ENCODE measurements at places on chromosomes 4 and X.

GRCh38 chr4:68390205-68390935 is 40.5 kb upstream of the YTHDC1 start:
- no peak for DNase-seq

DNA sequence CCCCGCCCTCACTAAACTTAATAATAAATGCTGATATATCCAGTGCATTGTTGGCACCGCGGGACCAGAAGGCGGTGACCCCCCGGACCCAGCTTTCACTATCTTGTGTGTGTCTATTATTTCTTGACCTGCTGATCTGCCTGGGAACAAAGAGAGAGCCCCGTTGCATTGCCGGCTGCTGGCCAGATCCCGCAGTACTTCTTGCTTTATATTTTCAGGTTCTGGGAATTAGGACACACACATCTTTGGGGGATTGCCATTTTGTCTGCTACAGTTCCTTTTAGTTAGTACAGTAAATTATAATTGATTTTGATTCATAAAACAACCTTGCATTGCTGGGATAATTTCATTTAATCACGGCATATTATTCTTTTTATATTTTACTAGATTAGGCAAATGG is 2.2 kb upstream of the RTL8B start:
- DNase-seq = no peak

DNA sequence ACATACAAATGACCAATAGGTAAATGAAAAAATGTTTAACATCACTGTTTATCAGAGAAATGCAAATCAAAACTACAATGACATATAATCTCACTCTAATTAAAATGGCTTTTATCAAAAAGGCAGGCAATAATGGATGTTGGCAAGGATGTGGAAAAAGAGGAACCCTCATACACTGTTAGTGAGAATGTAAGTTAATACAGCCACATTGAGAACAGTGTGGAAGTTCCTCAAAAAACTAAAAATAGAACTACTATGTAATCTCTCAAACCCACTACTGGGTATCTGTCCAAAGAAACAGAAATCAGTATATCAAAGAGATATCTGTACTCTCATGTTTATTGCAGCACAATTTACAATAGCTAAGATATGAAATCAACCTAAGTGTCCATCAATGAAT is 165.9 kb upstream of the HHIP start:
- no peak for DNase-seq

- no peak for DNase-seq
Measured at GRCh38 chr4:36207367-36207766, 36.9 kb downstream of the ARAP2 start.

DNA sequence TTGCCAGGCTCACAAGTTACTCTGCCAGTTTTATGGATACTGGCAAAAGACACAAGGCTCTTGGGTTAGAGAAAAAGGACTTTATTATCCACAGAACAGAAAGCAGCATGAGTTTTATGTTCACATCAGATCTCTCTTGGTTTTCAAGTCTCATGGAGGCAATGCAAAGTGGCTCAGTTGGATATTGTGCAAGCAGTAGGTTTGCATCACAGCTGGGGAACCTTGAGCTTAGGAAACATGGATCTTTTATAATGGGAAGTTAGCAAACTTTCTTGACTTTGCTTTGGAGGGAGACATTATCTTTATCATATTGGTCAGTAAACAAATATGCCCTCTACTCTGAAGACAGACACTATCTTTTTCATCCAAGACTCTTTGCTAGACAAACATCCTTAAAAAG is 109.2 kb upstream of the GRPR start:
- DNase-seq = no peak

DNA sequence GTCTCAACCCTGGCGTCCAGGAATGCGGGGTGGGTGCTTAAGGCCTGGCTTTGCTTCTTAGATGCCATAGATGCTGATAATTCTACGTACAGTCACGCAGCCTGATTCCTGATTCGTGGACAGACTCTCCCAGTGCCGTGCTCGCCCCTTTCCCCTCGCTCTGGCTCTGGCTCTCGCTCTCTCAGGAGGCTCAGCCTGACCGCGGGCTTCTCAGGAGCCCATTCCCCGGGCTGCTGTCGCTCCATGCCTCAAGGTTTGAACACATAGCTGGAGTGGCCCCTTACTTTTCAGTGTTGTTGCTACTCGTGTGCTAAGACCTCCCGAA is 59.2 kb upstream of the ZC4H2 start:
- DNase-seq = no peak

DNA sequence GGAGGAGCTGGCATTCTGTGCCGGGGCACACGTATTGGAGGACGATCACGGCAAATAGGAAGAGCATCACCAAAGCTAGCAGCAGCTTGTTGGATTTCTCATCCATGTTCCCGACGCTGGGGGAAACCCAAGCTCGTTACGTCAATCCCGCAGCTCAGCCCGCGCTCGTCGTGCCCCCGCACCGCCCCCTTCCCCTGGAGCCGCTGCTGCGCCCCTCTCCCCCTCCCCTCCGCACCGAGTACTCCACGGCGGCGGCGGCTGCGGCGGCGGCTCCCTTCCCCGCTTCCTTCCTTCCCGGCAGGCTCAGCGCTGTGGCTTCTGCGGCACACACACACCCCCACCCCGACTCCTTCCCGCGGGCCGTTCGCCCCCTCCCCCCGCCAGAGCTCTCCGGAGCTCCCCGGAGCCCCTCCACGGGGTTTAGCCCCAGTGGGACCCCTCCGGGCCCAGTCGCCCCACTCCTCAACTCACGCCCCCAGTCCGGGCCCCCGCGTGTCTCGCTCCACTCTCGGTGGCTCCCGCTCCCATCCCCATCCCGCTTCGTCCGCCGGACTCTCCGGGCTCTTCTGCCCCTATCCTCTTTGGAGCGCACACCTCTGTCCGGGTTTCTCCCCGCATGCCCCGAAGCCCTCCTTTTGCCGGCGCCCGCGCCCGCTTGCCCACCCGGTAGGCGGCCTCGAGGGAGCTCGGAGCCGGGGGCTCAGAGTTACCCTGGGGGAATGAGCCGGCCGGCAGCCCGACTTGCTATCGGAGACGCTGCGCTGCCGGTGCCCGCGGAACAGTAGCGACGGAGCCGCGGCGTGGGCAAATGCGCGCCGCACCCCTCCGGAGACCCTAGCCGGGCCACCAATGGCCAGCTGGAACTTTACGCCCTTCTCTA is 978 bp downstream of the HS6ST2 start:
- no peak for DNase-seq

GRCh38 chrX:119062750-119063374 is 9.9 kb upstream of the CT47C1 start:
- no peak for DNase-seq

DNA sequence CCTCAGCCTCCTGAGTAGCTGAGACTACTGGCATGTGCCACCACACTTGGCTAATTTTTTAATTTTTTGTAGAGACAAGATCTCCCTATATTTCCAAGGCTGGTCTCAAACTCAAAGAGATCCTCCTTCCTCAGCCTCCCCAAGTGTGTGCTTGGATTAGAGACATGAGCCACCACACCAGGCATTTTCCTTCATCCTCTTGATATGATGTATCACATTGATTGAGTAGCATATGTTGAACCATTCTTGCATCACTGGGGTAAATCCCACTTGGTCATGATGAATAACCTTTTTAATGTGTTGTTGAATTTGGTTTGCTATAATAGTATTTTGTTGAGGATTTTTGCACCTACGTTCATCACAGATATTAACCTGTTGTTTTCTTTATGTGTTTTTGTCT is 24.2 kb upstream of the PPM1K start:
- no peak for DNase-seq

- no peak for DNase-seq
Measured at GRCh38 chr4:173246719-173247118, 78.1 kb downstream of the GALNT7 start.

DNA sequence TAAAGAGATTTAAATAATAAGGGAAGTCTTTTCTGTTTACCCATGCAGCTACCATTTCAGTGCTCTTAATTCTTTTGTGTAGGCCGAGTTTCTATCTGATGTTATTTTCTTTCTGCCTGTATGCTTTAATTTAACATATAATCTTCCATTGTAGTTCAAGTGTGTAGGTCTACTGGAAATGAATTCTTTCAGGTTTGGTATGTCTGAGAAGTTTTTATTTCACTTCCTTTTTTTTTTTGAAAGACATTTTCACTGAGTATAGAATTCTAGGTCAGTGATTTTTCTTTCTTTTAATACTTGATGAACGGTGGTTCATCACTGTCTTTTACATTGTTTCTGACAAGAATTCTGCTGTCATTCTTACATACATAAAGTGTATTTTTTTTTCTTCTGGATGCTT is 42.1 kb downstream of the VAMP7 start:
- no peak for DNase-seq

GRCh38 chr4:128658214-128658631 is 151.3 kb upstream of the JADE1 start:
- no peak for DNase-seq

DNA sequence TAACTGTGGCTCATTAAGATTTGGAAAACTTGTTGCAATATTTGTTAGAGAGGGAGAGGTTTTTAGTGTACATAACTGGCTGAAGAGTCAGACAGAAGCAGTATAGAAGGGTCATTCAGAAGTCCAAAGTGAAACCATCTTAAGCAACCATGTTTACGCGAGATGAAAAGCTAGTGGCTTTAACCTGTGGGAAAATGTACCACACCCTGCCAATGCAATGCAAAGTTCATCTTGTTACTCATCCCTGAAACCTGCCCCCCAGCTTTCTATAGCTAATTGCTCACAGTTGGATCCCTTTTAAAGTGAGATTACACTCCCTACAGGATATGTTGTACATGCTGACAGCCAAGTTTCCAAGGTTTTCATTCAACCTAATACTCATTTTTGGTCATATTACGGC is 96.7 kb upstream of the RAPGEF2 start:
- DNase-seq = no peak

DNA sequence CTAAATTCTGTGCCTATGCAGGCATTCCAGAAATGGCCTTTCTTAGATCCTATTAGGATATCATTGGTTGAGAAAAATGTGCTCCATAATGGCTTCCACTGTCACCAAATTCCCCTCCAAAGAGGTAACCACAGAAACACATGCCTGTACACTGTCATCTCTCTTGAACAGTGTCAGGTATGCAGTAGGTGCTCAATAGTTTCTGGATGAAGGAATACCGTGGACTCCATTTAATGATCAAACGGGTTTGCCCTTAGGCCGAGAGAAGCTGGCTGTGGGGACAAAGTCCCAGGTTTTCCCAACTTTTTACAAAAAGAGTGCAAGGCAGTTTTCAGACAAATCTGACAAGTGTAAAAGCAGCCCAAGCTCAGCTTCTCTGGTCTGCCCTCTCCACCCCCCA is 16.5 kb upstream of the MTM1 start:
- no peak for DNase-seq

GRCh38 chr4:33924811-33925210 is 2319.5 kb downstream of the ARAP2 start:
- no peak for DNase-seq

DNA sequence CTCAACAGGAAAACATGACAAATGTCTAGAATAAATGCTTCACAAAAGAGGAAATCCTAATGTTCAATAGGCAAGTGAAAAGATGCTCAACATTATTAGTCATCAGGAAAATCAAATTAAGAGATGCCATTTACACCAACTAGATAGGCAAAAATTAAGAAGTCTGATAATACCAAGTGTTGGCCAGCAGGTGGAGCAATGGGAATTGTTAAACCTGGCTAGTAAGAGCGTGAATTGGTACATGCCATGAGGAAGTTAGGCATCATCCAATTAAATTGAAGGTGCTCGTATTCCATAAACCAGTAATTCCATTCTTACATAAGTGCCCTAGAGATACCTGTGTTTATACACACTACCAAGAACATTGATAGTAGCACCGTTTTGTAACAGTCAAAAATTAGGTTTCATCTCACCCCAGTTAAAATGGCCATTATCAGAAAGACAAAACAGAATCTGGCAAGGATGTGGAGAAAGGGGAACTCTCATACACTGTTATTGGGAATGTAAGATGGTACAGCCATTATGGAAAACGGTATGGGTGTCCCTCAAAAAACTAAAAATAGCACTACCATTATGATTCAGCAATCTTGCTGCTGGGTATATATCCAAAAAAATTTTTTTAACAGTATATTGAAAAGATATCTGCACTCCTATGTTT is 14.0 kb upstream of the ZCCHC18 start:
- DNase-seq = peak; percentile 49

GRCh38 chr4:15451866-15452765 is 17.6 kb upstream of the CC2D2A start:
- DNase-seq = no peak

DNA sequence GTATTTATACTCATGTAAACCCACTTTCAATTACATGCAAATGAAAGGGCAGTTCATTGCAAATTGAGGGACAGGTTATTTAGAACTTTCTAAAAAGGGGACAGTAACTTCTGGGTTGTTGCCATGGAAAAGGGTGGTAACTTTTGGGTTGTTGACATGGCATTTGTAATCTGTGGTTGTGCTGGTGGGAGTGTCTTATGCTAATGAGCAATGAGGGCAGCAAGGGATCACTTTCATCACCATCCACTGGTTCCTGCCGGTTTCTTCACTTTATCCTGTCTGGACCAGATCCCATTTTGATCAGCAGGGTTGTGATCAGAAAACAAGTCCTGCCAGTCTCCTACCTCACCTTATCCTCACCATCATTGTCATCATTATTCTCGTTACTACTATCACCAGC is 32.0 kb downstream of the EVC start:
- no peak for DNase-seq

DNA sequence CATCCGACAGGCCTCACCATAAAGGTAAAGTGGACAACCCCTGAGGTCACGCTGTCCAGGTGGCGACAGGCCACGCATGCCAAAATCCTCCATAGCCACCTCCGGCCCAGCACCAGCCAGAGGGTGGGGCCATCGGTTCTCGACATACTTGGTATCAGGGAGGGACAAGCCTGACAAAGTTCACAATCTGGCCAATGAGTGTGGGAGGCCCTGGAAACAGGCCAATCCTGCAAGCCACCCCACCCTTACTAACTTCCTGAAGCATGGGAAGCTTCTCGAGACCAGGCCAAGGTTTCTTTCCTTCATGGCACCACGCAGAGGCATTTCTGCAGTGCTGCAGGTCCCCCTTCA is 73.8 kb downstream of the MTMR1 start:
- no peak for DNase-seq

DNA sequence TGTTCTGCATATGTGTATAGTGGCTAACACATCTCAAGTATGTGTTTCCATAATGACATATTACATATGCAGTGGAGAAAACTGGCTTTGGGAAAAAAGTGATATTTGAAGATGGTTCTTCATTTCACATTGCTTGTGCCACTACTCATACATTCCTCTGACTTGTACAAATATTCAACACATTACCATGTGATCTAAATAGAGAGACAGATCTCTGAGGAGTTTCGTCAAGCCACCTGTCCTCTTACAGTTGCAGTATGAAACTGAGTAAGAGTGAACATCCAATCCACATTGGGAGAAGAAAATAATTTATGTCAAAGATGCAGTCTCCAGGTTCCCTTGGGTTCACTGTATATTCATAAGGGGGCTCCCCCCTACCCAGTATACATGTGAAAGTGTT is 123.9 kb downstream of the KDR start:
- no peak for DNase-seq

DNA sequence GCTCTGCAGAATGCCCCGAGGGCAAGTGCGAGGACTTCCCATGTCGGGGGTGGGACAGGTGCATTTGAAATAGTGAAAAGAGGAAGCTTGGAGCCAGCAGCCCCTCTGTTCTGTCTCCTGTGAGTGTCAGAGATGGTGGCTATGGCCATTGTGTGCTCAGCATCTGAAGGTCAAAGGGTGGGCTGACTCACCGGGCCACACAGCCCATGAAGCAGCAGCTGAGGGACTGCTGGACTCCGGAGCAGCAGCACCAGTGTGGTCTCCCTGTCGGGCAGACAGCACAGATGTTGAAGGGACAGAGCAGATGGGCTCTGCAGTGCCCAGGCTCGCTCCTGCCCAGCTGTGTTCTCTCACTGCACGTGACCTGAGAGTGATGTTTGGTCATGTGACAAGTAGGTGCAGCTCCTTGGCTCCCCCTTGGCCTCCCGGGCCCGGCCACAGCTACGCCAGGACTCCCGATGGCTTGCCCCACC is 53.5 kb downstream of the TBC1D14 start:
- DNase-seq = no peak

Measured in activated CD8-positive, alpha-beta memory T cell treated with anti-CD3 and anti-CD28 coated beads, Interleukin-2, amount 50 U/mL, for 4 hours (primary cell).